ENCODE measurements at places on chromosomes 5 and 9.

DNA sequence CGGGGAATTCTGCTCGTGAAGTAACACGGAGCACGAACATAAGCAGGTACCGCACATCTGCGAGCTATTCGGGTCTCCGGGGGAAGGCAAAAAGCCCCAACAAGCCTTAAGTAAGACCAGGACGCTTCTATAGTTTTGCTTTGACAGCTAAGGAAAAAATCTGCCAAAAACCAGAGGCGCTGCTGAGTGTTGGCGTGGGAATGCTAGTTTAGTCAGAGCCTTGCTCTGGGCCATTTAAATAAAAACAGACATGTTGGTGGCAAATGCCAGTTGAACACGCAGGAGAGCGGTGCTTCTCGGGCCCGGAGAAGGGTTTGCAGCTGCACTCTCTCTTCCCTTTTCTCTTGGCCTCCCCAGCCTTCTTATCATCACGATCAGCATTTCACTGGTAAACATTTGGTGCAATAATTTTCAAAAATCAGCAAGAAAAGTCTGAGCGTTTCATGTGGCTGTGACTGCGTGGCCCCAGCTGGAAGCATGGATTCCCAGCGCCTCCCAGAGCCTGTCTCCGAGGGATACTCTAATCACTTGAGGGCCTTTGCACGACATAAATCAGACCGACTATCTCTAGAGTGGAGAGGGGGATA lies 6.4 kb upstream of the NOTCH1 start:
- DNase-seq = no peak

- DNase-seq = no peak
These were observed 125.5 kb downstream of the GABRB2 start for GRCh38 chr5:161421067-161421466.

DNA sequence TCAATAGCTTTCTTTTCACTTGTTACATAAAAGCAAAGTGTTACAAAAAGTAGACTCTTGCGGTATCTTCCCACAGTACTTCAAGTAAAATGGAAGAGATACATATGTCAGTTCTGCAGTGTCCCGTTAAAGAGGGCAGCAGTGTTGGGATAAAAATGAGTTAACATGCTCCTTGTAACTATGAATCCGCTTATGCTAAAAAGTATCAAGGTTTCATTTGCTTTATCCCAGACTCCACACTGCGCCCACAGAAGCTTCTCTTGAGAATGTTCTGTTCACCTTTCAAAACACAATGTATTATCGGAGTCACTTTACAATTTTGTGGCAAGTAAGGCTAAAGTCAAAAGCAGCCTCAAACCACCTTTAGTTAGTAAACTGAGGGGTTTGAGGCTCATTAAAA lies 790 bp downstream of the PTAR1 start:
- no peak for DNase-seq

DNA sequence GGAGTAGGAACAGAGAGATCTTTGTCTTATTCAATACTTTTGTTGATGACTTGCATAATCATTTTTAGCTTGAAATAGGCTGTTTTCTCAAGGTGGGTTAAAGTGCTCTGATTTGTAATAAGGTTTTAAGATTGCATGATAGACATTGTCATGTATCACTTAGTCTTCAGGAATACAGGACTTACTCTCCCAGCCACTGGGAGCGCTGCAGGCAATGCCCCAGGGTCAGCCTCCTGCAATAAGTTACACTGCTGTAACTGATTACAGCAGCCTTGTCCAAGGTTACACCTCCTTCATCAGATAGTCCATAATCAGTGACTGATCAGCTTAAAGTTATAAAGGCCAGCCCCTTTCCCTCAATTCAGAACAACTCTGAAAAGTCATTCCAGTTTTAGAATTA lies 218.6 kb downstream of the ESM1 start:
- no peak for DNase-seq

GRCh38 chr9:135468854-135469521 lies 10.6 kb upstream of the PPP1R26 start:
- DNase-seq = no peak

DNA sequence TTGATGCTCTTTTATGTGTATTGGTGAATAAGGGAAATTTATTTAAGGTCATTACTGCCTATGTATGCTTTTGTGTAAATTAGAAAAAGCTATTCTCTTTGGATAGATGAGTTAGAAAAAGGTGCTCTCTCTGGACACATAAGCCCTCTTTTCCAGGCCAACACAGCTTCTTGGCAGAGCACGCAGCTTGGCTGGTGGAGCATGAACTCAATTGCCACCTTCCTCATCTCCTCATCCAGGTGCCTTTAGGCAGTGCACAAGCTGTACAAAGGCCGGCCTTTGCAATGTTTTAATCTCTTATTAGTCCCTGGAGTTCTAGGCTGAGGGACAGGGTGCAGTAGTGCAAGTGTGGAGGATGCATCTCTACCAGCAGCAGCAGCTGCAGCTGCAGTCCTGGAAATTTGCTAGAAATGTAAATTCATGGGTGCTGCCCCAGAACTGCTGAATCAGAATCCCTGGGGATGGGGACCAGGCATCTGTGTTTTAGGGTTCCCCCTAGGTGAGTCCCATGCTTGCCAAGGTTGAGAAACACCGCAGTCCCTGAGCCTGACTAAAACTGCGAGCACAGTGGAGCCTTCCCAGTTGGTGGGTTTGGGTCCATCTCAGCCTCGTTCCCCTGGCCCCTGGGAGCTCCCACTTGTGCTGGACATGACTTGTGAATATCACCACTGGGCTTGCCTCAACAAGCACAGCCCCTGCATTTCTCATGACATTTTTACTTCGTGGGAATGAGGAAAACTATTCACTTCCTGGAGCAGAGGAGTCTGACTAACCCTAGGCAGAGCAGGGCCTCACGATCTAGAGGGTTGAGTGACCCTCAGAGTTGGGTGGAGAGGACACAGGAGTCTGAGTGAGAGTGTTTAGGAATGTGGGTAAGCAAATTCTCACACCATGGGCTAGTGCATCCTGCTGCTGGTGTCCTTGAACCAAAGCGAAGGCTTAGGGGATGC lies 272.3 kb downstream of the ZSWIM6 start:
- DNase-seq = no peak

GRCh38 chr9:106717686-106718085 lies 145.3 kb upstream of the ZNF462 start:
- DNase-seq = no peak

DNA sequence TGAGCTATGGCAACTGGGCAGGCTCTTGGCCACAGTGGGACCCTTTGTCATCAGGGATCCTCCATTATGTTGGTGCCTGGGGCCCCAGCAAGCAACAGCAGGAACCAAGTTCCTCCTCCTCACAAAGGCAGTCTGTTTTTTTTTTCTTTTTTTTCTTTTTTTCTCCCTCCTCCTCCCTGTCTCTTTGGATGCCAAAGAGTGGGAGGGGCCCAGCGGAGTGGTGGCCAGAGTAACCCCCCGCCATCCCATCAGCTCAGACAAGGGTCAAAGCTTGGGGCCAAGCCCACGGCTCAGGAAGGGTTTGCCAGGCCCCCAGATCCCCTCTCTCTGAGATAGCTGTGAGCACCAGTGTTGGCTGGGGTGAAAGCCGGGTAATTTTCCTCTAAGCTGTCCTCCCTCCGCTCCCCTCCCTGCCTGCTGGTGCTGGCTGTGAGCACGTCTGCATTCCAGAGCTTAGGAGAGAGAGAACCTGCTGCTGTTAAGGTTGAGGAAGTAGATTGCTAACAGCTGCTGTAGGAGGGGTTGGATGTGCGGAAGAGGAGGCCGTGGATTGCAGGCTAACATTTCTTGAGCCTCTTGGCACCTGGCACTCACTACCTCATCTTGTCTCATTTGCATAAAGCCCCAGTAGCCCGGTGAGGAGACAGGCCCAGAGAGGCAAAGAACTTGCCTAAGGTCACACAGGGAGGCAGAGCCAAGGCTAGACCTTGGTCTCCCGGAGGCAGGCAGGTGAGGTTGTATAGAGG lies 21.2 kb downstream of the GSN start:
- DNase-seq = no peak

GRCh38 chr9:125764198-125764597 lies 17.0 kb downstream of the PBX3 start:
- DNase-seq = no peak

- no peak for DNase-seq
These were observed at the start of gene GGTA1 for GRCh38 chr9:121499427-121500164. Gene GGTA1 (minus strand): TSS chr9:121499844. CDS start chr9:121467922, 31,922 bp downstream.

GRCh38 chr5:148090773-148091250 lies 27.0 kb downstream of the SPINK5 start:
- DNase-seq = no peak

DNA sequence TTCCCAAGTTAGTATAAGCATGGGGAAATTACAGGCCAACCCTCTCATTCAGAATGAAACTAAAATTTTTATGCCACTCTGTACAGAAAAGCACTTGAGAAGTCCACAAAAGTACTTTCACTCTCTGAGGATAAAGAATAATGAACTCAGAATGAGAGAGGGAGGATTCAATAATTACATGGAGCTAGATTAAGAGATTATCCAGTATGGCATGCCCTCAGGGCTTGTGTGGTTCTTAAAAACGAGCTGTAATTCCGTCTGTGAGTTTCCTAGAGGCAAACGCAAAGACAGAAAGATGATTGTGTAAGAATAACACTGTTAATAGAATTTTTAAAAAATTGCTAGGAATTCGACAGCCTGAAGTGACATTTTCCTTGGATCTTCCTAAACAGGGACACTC lies 126.8 kb upstream of the PTCH1 start:
- DNase-seq = no peak

- no peak for DNase-seq
These were observed 457.9 kb downstream of the ENC1 start for GRCh38 chr5:74182603-74183002.

DNA sequence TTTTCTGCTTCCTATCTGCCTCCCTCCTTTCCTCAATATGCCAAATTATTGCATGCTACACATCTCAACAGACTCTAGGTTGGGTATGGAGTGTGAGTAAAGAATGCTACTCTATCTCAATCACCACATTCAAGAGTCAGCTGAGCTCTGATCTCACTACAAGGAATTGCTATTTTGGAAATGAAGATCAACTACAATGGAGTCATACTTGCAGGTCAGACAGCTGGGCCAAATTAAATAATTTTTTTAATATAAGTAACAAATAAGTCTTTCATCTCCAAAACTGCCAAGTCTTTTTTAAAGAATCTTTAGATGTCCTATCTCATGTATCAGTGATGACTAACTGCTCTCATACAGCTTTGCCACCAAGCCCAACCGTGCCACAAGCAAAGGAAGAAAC lies 64.0 kb downstream of the DEPDC1B start:
- no peak for DNase-seq

DNA sequence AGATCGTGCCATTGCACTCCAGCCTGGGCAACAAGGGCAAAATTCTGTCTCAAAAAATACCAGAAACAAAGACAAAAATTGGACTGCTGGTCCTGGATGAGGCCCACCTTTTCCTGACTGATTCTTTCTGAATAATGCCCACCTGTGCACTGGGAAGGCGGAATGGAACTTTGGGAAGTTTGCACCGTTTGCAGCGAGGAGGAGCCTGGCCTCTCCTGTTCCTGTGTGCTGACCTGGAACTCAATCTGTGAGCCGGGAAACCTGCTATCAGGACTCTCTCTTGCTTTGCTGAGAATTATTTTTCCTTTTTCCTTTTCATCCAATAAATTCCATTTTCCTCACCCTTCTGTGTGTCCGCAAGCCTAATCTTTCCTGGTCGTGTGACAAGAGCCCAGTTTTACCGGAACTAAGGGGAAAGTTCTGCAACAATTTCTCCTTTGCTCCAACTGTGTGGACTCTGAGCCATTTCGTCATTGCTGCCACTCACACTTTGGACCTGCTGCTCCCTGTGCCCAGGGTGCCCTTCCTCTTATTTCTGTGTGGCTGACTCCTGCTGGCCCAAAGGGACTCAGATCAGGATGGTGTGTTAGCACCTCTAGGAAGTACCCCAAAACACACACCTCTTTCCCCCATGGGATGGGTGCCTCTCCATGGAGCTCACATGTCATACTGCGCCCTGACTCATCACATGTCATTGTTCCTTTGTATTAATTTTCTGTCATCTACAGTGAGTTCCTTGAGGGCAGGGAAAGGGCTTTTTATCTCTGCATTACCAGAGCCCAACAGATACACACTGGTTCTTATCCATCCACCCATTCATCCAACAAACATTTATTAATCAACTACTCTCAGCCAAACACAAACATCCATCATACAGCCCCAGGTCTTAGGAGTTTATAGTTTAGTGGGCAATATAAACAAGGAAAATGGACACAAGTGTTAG lies 4.7 kb upstream of the GLRX start:
- DNase-seq = no peak

- no peak for DNase-seq
These were observed 256.2 kb upstream of the SMC2 start for GRCh38 chr9:103837940-103838339.

- DNase-seq = no peak
These were observed 1613.2 kb upstream of the ACO1 start for GRCh38 chr9:30771163-30771708.

GRCh38 chr9:94767331-94768072 lies 41.0 kb downstream of the AOPEP start:
- no peak for DNase-seq

DNA sequence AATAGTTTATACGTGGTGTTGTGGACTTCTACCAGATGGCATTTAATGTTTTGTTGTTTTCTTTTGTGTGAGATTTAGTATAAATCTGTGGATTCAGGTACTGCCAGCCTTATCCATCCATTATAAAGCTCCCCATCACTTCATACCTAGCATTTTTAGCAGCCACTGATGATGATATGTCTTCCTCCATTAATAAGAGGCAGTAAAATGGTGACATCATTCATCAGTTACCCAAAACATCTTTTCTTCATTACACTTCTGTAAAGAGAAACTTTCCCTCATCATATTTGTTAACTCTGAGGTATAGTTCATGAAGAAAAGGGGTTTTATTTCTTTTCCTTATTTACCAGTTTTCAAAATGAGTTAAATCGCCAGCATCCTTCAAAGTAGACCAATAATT lies 19.4 kb downstream of the CHD1 start:
- no peak for DNase-seq

- no peak for DNase-seq
These were observed 96.1 kb upstream of the SAP30L start for GRCh38 chr5:154349626-154350264.

GRCh38 chr5:55540024-55540423 lies 5.3 kb upstream of the PLPP1 start:
- DNase-seq = no peak

GRCh38 chr5:95786821-95787418 lies 35.6 kb downstream of the GLRX start:
- no peak for DNase-seq

DNA sequence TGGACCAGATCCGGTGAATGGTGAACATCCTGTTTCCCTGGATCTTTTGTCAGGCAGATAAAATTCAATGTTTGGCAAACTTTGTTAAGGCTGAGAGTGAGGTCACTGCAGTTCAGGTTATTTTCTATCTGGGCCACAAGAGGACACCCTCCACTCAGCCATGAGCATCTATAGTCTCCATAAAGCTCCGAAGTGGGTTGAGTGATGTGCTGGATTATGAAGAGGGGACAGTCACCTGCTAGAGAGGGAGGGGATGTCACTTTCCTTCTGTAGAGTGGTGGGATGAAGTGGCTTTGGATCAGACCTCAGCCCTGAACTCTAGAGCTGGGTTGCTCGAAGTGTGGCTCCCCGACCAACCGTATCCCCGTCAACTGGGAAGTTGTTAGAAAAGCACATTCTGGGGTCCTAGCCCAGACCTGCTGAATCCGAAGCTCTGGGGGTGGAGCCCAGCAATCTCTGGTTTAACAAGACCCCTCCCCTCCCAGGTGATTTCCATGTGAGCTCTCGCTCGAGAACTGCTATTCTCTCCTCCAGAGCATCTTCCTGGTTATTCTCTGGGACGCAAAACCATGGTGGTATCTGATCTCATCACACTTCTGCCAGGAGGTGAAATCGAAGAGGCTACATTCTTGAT lies 31.8 kb upstream of the FGF1 start:
- DNase-seq = no peak

- DNase-seq = peak; percentile 10
These were observed 256.0 kb downstream of the DOCK8 start for GRCh38 chr9:470552-471194.
